Cortex of kidney (tissue), 1 donor: ENCODE measurements at places on chromosomes 4 and X.

DNA sequence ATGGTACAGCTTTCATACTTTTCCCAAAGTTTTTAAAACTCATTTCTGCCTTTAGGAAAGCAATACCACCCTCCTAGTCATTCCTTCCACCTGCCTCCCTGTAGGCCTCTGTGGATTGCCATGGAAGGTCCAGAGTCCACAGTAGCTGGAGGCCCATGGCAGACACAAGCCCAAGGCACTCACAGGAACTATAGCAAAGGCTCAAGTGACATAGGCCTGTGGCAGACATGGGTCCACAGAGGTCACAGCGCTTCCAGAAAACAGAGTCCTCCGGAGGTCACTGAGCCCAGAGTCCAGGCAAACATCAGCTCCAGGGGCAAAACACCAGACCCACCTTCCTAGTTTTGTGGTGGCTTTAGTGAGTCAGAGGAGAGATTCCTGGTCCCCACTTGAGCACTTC, 147.6 kb upstream of the ATP6AP2 start:
- DNase-seq, result no peak

DNA sequence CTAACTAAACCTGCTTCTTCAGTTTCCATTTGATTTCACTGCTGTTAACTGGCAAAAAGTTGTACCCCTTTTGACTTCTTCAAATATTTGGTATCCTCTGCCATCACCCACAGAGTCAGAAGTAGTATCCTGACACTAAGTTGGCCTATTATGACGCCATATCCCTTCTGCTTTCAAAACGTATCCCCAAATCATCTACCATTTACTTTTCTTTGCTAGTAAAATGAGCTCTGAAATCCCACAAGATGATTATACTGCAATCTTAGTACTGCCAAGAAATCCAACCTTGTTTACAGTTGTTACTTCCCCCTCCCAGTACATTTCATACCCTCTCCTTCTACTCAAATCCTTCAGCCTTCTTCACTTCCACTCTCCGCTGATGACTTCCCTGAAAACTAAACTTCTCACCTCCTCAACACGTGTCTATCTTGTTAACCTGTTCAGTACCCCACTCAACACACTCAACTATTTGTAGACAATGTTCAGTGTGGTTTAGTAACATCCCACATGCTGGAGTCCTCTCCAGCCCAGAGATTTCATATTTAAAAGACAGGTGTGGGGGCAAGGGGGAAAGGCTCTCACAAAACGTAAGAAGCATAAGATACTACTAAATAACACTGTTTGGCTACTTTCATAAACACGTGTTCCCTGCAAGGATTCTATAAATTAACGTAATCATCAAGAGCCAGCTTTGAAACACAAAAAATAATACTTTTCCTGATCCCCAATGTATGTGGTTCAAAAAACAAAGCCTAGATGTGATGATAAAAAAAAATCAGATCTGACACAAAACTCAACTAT, 1.3 kb downstream of the NAF1 start:
- no peak for DNase-seq

DNA sequence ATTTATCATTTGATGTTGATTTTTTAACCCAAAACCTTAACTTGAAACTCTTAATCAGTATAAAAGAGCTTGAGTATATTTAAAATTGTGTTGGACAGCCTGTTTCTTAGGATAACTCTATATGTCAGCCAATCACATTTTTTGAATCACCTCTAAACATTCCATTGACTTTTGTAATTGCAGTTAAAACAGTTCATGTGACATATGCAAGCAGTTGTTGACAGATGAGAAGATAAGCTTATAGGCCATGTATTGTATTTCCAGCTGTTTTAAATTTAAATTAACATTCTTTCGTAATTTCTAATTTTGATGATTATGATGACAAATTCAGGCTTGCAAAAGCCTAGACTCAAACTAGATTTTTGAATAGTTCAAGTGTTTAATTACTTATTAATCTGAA, 17.4 kb downstream of the VEGFC start:
- no peak for DNase-seq

DNA sequence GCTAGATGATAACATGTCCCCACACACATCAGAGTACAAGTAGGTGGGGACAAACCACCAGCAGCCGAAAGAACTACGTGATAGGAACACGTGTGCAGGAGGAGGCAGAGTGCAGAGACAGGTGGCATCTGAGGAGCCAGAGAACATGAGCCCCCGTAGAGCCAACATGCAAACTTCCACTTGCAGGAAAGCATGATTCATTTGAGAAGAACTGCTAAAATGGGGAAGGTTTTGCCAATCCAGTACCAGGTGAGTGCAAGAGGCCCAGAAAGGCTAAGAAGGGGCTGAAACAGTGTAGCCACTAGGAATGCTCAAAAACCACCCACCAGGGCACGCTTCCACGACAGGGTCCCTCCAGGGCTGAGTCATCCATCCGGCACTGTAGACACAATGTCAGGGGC, 149.8 kb upstream of the TENM3 start:
- no peak for DNase-seq

GRCh38 chrX:31894152-31894551, 822.3 kb upstream of the FTHL17 start:
- no peak for DNase-seq

- DNase-seq, result no peak
Observed at GRCh38 chrX:32597777-32598176, 613.6 kb downstream of the DMD start.

DNA sequence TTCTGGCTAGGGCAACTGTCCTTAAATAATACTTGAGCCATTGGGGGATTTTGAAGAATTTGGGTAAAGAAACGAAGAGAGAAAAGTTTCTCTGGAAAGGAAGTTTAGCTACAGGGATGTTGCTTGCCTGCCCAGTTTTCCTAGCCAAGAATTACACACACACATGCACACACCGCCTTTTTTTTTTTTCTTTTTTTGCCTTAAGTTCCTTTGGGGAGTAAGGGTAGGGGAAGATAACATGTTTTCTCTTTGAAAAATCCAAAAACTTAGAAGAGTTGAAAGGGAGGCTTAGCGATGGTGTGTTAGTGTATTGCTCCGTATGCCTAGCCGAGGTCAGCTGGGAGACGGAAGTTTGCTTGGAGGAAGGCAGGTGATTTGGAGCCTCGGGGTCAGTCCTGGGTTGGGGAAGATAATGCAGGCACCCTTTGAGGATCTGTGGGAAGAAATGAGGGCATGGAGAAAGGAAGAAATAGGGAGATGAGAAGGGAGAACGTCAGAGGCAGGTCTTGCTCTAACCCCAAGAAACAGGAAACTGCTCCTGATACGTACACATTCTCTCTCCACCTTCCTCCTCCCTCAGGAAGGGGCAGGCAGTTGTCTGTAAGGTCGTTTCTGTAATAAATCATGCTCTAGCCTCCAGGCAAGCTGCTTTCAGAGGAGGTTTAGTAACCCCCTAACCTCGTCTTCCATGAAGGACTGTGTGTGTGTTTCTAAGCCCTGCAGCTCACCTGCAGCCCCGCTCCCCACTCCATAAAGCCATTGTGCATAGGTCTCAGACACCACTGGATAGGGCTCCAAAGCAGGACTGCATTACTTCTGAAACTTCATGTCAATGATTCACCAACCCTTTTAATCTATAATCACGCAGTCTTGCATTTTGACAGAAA, 10.5 kb downstream of the KLF3 start:
- DNase-seq, result no peak

GRCh38 chrX:24081661-24082154, 27.0 kb downstream of the EIF2S3 start:
- no peak for DNase-seq

GRCh38 chrX:17584248-17584681, 153.0 kb upstream of the SCML1 start:
- no peak for DNase-seq

DNA sequence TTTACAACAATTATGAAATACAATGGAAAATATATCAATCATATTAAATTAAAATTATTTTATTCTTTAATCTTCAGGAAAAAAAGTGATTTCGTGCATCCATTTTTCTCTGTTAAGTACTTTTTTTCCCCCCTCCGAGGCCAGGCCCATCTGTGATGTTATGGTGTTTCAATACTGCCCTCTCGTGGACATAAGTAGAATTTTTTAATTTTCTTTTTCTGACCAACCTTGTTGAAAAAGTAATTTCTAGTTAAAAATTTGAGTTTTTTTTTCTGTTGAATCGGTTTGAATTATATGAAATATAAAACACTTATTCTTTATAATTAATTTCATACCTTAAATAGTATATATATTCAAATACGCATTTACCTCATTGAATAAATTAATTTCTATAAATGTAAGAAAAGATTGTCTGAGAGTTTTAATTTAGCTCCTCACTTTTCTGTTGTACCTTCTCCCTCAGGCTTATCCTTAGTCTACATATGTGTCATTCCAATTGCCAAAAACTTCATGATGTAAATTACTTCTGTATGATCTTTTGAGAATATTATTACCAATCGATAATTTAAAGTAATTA, 175.8 kb upstream of the TECRL start:
- no peak for DNase-seq

GRCh38 chrX:20455001-20455400, 188.3 kb upstream of the RPS6KA3 start:
- DNase-seq, result no peak

DNA sequence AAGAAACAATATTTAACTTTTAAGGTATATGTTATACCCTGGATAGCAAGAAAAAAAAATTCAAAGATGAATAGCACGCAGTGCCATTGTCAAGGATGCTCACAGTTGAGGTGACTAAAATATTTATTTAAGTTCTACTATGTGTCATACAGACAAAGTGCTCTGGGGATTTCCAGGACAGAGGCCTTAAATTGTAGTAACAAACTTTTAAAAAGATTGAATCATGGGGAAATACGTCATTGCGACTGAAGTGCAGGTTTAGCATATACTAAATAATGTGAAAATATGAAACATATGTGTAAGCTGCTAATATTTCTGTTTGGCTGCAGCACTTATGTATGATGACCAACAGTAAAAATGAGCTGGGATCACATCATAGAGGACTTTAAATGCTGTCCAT, 748.0 kb upstream of the PCDH7 start:
- DNase-seq, result no peak

DNA sequence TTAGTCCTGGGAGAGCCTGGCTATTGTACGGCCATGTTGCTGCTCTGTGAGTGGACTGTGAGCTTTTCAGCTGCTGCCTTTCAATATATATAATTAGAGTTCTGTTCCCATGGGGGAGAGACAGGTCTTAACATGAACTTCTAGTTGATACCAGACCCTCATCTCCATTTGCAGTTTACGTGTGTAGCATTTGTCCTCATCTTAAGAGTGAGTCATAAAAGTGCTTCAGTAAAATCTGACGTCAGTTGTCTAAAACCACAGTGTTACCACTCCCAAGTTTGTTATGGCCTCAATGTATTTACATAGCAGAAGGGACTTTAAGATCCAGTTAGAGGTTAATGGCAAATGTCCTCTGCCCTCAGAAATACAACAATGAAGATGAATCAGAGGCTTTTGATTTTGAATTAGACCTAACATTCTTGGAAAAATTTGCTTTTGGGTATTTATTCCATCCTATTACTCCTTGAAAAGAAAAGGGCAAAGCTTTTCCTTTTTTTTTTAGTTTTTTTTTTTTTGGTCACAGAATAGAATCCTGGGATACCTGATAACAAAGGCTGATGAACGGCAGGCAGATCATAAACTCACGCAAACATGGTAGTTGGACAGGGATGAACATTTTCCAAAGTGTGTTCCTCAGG, 38.6 kb downstream of the PHOX2B start:
- no peak for DNase-seq

- DNase-seq, result no peak
Observed at GRCh38 chrX:112197840-112198239, 115.3 kb upstream of the TRPC5 start.

- no peak for DNase-seq
Observed at GRCh38 chr4:41158274-41158673, 56.1 kb downstream of the APBB2 start.

GRCh38 chrX:20347481-20347880, 80.8 kb upstream of the RPS6KA3 start:
- DNase-seq, result no peak

- DNase-seq, result no peak
Observed at GRCh38 chr4:108628411-108628810, 8.0 kb downstream of the RPL34 start.

- DNase-seq, result no peak
Observed at GRCh38 chr4:10664408-10664807, 20.2 kb downstream of the CLNK start.

- no peak for DNase-seq
Observed at GRCh38 chr4:10809905-10810304, 125.3 kb upstream of the CLNK start.

GRCh38 chr4:158121161-158121579, 51.7 kb downstream of the GASK1B start:
- no peak for DNase-seq

GRCh38 chr4:167020410-167020809, 213.9 kb downstream of the SPOCK3 start:
- no peak for DNase-seq

DNA sequence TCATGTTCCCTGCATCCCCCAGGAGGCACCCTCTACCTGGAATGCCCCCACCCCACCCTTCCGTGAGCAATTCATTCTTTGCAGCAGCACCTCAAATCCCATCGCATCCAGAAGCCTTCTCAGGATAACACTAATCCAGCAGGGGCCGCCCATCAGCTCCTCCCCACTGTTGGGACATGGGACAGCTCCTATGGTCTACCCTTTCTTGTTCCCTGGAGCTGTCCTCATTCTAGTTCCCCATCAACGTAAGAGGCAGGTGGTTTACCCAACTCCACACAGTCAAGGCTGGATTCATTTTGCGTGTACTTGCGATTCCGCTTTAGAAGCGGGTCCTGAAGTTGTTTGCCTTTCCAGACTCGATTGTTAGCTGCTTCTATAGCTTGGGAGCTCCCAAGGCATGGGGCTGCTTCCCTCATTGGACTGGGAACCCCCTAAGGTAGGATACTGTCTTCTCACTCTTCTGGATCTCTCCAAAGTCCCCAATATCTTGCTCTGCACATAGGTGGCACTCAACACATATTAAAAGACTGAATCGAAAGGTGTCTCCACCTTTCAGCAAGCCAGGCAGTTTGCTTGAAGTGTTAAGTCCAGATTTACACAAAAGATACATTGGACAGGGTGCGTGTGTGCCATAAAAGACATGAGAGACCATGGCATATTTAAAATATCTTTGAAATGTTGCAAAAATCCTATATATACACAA, 942 bp upstream of the APLN start:
- no peak for DNase-seq

GRCh38 chrX:16208601-16209000, 41.3 kb downstream of the MAGEB17 start:
- DNase-seq, result no peak

GRCh38 chr4:17817027-17817426, 6.2 kb downstream of the NCAPG start:
- DNase-seq, result no peak

- no peak for DNase-seq
Observed at GRCh38 chr4:121778991-121779628, 14.1 kb upstream of the SMIM43 start.

- DNase-seq, result no peak
Observed at GRCh38 chr4:15303052-15303641, 124.7 kb upstream of the C1QTNF7 start.
